Activated CD8-positive, alpha-beta memory T cell treated with anti-CD3 and anti-CD28 coated beads for 1 hour (primary cell): ENCODE measurements at places on chromosomes 5 and 9.

- no peak for DNase-seq
Observed at GRCh38 chr5:16976625-16977008, 40.5 kb upstream of the MYO10 start.

GRCh38 chr5:143063175-143063970 lies 293.2 kb downstream of the ARHGAP26 start:
- no peak for DNase-seq

GRCh38 chr9:100352201-100352726 lies 478 bp downstream of the TEX10 start:
- no peak for DNase-seq

DNA sequence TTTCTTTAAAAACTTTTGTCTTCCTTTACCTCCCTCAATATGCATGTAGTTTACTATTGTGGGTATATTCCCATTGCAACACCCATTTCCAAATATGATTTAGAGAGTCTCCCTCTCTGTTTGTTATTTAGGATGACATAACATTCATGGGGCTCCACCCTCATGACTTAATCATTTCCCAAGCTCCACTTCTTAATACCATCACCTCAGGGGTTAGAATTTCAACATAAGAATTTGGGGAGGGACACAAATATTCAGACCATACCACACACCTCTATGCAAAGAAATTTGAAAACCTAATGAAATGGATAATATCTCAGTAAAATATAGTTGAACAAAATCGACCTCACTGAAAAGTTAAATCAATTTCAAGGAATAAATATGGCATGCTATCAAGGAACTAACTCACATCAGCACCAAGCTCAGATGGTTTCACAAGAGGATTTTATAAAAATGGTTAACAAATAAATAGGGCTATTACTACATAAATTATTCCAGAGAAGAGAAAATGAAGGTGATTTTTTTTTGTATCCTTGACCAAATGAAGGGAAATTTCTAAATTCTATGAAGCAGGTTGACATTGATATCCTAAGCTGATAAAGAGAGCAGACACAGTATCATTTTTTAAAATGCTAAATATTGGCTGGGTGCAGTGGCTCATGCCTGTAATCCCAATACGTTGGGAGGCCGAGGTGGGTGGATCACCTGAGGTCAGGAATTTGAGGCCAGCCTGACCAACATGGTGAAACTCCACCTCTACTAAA lies 20.2 kb upstream of the UBTD2 start:
- no peak for DNase-seq

DNA sequence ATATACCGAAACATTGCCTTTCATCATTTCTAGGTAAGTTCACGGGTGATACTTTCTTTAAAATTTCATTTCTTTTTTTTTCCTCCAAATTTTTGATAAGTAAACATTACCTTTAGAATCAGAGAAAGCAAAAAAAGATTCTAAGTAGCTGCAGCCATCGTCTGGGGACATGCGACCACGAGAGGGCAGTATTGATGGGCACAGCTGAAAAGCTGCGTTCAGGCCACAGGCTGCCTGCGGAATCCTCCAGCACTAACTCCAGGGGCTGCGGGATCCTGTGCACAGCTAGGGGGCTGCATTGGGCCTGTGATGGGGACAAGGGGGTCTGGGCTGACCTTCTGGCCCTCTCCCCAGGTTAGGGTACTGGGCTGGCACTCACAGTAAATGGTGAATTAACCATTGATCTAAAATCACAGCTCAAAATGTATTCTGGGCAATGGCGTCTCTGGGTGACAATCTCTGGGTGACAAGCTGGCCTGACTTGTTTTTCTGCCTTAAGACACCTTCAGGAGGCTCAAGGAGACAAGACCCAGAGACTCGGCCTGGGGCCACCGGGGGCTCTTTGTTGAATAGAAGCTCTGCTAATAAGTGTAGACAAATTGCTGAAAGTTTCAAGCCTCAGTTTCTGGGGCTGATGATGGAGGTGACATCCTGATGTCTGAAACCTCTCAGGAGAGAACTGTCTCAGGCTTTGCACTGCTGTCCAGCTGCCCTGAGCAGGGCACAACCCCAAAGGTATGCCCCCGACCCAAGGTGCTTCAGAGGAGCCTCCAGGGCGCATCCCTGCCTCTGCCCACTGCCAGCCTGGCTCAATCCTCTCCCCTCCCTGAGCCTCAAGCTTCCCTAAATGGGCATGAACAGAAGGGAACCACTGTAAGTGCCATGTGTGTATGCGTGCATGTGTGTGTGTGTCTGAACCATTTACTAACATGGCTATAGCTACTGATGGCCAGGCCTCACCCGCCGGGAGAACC lies 44.3 kb upstream of the SARDH start:
- DNase-seq = peak; percentile 8

GRCh38 chr9:129458155-129458661 lies 162.7 kb downstream of the C9orf50 start:
- no peak for DNase-seq

DNA sequence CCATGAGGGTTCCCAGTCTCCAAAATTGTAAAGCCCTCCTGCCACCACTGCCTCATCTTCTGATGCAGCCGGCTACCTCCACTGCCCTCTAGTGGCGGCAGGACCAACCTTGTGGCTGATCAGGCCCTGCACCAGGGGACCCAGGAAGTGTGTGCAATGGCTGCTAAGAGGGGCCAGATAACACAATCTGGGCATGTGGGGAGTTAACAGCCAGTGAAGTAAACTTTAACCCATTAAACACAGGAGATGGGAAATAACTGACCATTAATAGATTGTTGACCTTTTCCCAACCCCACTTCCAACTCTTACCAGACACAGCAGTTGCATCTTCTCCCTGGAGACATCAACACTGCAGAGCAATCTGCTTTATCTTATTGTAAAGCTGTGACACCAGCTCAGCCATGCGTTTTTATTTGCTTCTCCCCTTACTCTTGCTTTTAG lies 63.3 kb downstream of the FREM1 start:
- DNase-seq = no peak

GRCh38 chr5:150217038-150217437 lies 27.2 kb downstream of the SLC6A7 start:
- no peak for DNase-seq

- no peak for DNase-seq
Observed at GRCh38 chr9:94980947-94981722, 254.6 kb downstream of the AOPEP start.

DNA sequence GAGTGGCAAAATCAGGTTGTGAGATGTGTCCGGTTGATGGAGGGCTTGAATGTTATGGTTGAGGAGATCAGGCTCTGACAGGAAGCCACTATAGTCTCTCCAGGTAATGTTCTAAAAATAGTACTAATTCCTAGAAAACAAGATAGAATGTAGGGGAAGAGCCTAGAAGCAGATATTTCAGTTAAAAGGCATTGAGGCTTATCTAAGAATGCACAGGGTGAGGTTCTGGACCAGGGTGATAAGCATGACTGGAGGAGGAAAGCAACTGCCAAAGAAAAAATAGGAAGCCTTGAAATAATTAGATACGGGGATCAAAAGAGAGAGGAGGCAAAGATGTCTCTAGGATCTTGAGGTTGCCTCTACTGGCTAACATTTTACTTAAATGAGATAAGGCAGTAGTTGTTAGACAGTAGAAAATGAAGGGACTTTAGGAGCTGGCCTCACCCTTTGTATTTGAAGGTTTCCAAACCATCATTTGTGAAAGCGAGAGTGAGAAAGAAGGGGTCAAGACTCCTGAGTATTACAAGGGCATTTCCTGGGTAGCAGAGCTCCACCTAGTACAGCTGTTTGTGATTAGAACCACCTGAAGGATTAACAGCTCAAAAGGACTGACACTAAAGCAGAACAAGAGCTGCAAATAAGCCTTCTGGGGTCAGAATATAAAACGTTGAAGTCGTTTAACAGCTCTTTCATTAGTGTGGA lies 15.4 kb upstream of the ARL15 start:
- no peak for DNase-seq

DNA sequence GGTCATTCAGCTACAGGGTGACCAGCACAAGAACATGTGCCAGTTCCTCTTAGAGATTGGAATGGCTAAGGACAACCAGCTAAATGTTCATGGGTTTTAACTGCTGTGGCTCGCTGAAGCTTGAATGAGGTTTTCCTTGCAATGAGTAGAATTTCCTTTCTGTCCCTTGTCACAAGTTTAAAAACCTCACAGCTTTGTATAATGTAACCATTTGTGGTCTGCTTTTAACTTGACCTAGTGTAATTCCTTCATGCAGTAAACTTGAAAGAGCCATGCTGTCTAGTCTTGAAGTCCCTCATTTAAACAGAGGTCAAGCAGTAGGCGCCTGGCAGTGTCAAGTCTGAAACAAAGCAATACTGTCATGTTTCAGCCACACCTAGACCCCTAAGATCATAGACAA lies 181.3 kb upstream of the DMRT1 start:
- no peak for DNase-seq

- no peak for DNase-seq
Observed at GRCh38 chr5:7745882-7746610, 104.9 kb downstream of the CFAP90 start.

GRCh38 chr9:15357050-15357653 lies 50.1 kb upstream of the TTC39B start:
- no peak for DNase-seq

GRCh38 chr9:128920381-128921058 lies at the start of gene PHYHD1:
PHYHD1 (plus strand) TSS chr9:128920982; CDS start chr9:128922324, 1,342 bp downstream.
- DNase-seq = no peak

- DNase-seq = no peak
Observed at GRCh38 chr5:60207040-60207439, 313.5 kb upstream of the PDE4D start.

DNA sequence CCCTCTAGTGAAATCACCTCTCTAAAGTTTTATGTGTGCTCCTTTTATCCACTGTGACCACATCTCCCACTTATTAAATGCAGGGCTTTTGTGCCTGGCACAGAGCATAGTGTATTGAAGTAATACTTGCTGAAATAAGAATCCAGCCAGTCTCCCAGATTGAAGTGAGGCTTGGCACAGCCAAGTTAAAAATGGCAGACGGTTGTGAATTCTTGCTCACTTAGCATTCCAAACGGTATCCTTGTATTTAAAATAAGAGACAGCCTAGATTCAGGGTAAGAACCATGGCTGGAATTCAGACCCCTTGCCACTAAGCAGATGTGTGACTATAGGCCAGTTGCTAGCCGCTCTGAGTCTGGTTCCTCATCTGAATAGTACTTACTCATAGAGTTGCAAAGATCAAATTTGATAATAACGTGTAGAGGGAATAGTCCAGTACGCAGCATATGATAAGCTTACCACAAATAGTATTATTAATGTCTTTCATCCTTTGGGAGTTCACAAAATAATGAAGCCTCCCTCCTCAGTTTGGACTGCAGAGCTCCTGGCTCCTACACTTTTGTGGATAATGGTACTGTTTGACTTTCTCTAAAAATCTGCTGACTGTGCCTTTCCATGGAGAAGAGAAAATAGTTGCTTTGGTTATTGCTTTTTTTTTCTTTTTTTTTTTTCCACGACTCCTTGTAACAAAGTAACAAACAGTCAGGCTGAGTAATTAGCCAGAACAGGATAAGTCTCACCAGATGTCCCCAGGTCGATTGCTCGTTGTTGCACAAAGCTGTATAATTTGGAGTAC lies 51.5 kb downstream of the FGF1 start:
- DNase-seq = no peak

GRCh38 chr5:150034662-150035061 lies 34.1 kb downstream of the HMGXB3 start:
- no peak for DNase-seq

DNA sequence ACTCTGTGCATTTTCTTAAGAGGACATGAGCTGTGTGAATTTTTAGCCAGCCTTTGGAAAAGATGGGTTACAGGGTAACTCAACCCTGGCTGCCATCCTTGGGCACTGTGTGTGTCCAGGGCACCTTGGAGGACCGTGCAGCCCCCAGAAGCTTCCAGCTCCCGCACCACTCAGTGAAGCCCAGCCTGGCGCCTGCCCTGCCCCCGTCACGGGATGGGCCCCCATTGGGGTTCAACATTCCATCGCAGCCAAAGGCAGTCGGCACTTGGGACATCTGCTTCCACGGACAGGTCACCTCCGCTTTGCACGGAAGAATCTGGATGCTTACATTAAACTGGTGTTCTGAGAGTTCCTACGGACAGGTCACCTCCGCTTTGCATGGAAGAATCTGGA lies 1.9 kb upstream of the SLC6A18 start:
- DNase-seq = no peak
